ENCODE measurements at places on chromosomes 5 and 9.
A peak's percentile ranks its signal among the peaks of the same experiment; 100 is the strongest.

GRCh38 chr9:95155220-95155619, 162.3 kb downstream of the FANCC start:
- DNase-seq: no peak

- peak; percentile 90 for DNase-seq
Observed at GRCh38 chr9:83959061-83959460, 21.0 kb downstream of the HNRNPK start.

DNA sequence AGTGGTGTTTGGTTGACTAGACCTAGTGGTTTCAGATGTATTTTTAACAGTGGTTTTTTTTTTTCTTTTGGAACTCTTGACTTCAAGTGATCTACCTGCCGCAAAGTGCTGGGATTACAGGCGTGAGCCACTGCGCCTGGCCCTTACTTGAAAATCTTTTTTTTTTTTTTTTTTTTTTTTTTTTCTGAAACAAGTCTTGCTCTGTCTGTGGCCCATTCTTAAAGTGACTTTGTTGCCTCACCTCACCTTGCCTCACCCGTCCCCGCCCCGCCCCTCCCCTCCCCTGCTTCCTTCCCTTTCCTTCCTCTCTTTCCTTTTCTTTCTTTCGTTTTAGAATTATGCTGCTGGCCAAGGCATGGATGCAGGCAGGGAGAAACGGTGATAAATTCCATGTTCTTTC, 26.0 kb downstream of the GPBP1 start:
- no peak for DNase-seq

DNA sequence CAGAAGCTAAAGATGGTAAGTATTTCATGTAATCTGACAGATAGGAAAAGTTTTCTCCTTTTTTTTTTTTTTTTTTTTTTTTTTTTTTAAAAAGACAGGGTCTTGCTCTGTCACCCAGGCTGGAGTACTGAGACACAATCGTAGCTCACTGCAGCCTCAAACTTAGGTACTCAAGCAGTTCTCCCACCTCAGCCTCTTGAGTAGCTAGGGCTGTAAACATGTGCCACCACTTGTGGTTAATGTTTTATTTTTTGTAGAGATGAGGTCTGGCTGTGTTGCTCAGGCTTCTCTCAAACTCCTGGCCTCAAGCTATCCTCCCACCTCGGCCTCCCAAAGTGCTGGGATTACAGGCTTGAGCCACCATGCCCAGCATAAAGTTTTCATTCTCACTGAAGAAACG, 17.8 kb downstream of the CDK7 start:
- no peak for DNase-seq

DNA sequence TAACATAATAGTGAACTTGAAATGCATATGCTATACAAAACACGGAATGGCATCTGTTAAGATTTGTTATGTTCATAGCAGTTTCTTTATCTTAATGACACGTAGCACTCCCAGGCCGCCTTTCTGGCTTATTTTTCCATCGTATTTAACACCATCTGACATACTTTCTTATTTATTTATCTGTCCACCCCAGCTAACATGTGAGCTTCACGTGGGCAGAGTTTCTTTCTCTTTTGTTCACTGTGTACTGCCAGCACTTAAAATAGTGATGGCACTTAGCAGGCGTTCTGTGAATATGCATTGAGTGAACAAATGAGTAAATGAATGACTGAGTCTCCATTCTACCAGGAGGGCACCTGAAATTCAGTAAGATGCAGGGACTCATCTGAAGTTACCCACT, 29.4 kb upstream of the SYNPO start:
- DNase-seq: no peak

DNA sequence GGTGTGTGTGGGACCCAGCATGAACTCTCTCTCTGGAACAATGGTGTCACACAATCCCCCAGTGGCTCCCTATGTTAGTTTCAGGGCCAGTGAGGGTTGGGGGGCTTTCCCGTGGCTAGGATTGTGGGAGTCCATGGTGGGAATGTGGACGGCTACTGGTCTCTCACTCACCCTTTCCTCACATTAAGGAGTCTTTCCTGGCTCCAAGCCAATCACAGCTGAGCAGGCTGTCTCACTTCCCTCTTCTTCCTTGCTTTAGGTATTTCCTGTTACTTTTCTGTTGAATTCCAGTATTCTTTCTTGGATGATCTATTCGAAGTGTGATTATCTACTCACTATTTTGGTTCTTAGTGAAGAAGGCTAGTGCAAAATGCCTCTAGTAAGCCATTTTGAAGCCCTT, 324.4 kb upstream of the MPDZ start:
- no peak for DNase-seq

GRCh38 chr9:7117676-7118561, 360.1 kb downstream of the KDM4C start:
- peak; percentile 85 for DNase-seq

DNA sequence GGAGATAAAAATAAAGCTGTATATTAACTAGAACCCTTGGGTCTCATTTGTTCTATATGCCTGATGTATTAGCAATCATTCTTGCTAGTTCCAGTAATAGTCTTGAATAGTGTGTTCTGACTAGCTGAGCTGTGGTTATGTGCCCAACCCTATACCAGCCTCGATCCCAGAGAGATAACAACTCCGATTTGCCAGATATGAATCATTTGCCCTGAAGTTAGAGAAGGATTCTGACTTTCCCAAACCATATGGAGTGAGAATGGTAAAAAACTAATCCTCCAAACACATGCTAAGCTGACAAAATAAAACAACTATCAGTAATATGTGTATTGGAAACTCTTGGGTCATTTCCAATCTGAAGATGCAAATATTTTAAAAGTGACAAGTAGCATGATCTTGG, 64.8 kb downstream of the ALDH1A1 start:
- no peak for DNase-seq

DNA sequence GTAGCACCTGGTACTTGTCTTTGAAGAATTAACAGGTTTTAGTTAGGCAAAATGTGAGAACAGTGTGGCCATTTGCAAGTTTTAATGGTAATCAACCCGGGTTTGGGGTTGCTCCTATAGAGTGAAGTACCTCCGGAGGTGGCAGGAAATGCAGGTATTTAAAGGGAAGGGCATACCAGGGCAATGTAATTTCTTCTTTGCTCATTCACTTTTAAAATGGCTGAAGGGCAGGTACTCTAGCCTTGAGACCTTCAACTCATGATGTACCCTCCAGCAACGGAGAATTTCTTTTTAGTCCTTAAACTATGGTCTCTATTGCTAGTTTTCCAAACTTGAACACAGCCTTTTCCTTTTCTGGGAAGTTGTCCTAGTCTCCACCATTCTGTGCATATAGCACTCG, 1.3 kb upstream of the HSPA4 start:
- no peak for DNase-seq

GRCh38 chr9:8428389-8428788, 628.8 kb upstream of the DMAC1 start:
- no peak for DNase-seq

- DNase-seq: no peak
Observed at GRCh38 chr5:156949424-156949823, 13.6 kb downstream of the TIMD4 start.

- DNase-seq: peak; percentile 58
Observed at GRCh38 chr9:129109537-129109903, 1.1 kb downstream of the CRAT start.

- DNase-seq: no peak
Observed at GRCh38 chr9:98187926-98188325, 4.5 kb downstream of the CORO2A start.

DNA sequence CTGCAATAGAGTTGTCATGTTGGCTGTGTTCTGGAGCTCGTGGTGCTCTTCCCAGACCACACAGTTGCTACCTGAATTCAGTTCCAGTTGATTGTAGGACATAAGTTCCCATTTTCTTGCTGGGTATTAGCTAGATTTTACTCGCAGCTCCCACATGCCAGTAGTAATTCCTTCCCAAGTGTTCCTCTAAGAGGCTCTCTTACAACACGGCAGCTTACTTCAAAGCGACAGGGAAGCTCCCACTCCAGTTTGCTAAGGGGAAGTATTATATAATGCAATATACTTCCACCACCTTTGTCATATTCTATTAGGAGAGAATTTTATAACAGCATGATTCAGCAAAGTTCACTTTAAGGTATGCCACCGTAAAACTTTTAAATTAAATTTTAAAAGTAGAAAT, 623.0 kb downstream of the SLCO4C1 start:
- no peak for DNase-seq

- no peak for DNase-seq
Observed at GRCh38 chr9:135040892-135041291, 46.6 kb upstream of the OLFM1 start.

GRCh38 chr9:137924761-137925369, 47.3 kb downstream of the CACNA1B start:
- DNase-seq: no peak

DNA sequence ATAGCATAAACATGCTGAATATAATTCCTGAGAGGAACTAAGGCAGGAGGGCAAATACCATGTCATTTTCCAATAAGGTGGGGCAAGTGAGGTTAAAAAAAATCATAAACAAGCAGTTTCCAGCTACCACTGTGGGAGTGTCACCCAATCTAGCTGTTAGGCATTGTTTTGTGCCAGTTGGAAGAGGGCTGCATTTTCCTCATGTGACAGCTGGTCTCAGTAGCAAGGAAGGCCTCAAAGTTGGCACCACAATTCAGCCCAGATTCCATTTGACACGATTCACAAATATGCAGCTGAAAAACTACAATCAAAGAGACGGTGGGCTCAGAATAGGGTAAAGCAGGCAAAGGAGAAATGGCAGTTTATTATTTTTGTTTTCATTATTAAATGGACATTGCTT, 636.1 kb downstream of the KIF4B start:
- no peak for DNase-seq

DNA sequence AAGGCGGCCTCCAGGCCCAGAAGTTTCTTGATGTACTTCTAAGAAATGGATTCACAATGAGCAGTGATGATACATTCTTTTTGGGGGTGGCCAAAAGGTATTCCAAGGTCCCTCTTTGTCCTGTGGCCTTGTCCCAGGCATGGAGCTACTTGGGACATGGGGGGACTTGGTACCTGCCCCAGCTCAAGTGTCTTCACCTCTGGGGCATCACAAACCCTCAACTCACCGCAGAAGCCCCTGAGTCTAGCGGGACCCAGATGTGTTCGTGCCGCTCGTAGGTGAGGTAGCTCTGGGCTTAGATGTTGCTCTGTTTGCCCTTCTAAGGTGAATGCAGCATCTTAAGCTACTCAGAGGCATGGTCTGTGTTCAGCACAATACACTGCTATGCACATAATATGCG, 338.0 kb upstream of the IRX4 start:
- no peak for DNase-seq

- peak; percentile 6 for DNase-seq
Observed at GRCh38 chr5:104513121-104513602, 950.6 kb upstream of the NUDT12 start.

DNA sequence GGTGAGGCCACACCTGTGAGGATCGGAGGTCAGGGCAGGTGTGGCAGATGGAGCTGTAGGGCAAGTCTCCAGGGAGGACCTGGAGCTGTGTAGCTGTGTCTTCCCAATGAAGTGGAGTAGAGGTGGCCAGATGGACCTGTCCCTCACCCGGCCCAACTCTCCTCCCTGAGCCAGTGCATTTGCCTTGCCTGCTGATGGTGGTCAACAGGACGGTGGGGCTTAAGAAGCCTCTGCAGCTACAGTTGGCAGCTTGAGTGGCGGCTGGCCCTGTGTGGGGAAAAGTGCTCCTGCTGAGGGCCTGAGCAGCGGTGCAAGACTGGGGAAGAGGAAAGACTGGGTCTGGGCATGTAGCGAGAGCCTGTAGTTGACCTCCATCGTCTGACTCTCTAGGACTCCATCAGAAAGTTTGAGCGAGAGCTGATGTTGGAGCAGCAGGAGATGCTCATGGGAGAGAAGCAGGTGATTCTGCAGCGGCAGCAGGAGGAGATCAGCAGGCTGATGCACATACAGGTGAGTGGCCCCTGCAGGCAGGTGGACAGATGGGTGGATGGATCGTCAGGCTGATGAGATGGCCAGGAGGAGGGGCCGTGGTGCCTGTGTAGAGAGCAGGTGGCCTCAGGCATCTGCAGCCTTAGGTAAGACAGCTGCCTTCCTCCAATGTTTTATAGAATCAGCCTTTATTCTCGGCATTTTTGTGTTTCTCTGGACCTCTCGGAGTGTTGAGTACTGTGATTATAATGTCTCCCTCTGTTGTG, 24.9 kb downstream of the PITX1 start:
- DNase-seq: no peak

GRCh38 chr9:85610074-85610860, 131.5 kb downstream of the AGTPBP1 start:
- DNase-seq: peak; percentile 81

- no peak for DNase-seq
Observed at GRCh38 chr5:19960451-19960850, 27.5 kb downstream of the CDH18 start.

- DNase-seq: peak; percentile 94
Observed at GRCh38 chr5:173327948-173328843, at the start of gene STC2. Gene STC2, minus strand, starts transcription at chr5:173328414. Its CDS starts 221 bp downstream, at chr5:173328193.

- no peak for DNase-seq
Observed at GRCh38 chr5:97135868-97136267, 6.5 kb downstream of the LIX1 start.

DNA sequence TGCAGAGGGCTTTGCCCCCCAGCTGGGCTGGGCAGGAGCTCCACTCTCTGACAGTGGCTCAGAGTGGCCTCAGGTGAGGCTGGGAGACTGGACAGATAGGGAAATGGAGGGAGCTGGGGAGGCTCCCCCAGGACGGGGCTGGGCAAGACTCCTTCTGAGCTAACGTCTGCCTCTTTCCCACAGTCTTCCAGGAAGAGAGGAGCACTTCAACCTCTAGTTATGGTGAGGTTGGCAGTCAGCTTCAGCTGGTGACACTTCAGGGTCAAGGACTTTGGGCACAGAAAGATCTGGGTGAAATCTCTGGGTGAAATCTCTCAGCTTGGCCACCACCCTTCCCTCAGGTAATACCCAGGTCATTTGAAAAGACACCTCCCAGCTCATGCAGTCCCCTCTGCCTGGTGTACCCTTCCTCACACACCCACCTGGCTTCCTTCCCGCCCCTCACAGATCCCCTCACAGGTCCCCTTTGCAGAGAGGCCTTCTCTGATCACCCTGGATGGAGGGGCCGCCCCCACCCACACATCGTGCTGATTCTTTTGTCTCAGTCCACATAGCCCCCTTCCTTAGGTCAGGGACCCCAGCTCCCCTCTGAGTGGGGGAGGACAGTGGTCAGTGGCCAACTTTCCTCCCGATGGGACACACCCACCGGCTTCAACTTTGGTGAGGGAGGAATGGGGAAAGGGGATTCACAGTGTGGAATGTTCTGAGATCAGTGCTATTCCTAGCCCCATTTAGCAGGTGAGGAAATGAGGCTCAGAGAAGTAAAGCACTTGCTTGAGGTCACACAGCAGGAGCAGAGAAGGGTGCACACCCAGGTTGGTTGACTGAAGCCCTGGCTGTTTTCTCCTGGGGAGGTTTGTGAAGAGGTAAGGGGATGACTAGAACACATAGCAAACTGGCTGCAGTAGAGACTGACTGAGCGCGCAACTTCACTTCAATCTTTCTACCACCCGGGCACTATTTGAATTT, 15.8 kb upstream of the NEURL1B start:
- DNase-seq: no peak

GRCh38 chr5:144831650-144832049, 661.0 kb downstream of the KCTD16 start:
- DNase-seq: no peak

- no peak for DNase-seq
Observed at GRCh38 chr9:120937127-120937526, 10.5 kb upstream of the TRAF1 start.

Data from AG10803 (cell line).